ENCODE measurements at places on chromosomes 7 and 10.

DNA sequence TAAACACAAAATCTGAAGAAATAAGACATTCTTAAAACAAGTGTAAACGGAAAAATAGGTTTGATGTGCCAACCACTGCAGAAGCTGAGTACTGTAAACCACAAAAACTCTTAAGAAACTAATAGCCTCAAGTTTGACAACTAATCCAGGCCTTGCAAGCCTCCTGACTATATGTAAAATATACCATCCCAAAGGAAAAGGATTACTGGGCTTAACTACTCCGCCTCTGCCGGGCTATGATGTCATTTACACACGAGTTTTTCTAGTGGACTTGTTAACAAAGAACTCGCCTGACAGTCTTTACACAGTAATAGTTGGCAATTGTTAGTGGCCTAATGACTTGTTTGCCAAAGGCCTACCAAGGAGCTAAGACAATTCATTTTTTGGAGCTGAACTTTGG is 2.1 kb downstream of the KIF5B start:
- no peak for DNase-seq

DNA sequence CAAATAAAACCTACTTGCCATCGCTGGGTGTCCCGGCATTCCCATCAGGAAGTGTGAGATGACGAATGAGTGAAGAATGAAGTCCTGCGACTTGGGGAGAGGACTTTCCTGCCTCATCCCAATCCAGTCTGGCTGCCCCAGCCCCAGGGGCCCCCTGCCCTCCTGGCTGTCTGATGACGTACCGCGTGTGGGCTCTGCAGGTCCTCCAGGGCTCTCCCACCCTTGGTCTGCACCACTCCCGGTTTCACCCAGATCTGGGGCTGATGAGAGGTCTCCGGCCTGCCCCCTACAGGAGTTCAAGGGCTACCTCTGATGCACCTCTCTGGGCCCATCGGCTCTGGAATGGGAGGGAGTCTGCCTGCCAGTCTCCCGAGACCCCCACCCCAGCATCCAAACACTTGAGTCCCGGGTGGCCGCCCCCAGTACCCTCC is 9.8 kb downstream of the ATP6V1F start:
- no peak for DNase-seq

GRCh38 chr7:4201566-4201965 is 480.5 kb upstream of the FOXK1 start:
- DNase-seq, result no peak

DNA sequence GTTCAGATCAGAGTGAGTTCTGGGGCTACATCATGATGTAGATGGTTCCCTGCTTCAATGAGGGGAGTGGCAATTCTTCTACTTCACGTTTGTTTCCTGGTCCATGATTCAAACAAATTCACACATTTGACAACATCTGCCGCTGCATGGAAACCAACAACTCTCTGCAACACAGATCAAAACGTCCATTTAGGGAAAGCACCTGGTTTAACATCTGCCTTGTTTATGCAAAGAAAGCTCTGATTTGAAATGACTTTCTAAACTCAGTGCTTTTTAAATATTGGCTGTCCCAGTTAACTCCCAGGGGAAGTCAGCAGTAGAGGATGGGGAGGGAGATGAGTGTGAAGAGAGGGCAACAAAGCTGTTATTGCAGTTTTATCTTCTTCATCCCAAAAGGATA is 93.8 kb downstream of the GAD2 start:
- peak; percentile 4 for DNase-seq

DNA sequence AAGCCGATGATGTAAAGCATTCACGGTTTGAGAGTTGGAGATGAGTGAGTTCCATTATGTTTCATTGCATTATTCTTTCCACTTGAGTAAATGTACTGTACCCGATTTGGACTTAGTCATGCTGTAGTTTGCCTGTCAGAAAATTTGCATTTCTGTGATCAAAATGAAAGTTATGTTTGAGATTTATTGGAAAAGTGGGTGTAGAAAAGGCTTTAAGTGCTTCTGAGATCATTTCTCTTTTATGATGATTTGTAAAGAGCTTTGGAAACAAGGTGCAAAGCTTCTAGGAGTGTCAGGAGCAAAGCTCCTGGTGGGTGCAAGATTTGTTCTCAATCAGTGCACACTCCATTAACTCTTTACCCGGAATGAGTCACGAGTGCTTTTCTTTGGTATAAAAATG is 204.1 kb upstream of the POM121L12 start:
- DNase-seq, result no peak

Measured in stimulated activated naive B cell treated with anti-CD40 and anti-IgM and Interleukin-4, amounts not matched to agents 10 μg/mL and 1 μg/mL and 100 μg/mL, for 72 hours (primary cell).